ENCODE measurements at places on chromosomes 5 and 9. TPM values are rescaled to one million over a fixed set of nuclear protein-coding genes. Genes with fewer than 3 reads are reported as not detected.

NTMT1 gene
- 32.5 TPM for total RNA-seq

EPB41L4B gene
- 26.7 TPM for total RNA-seq

DNA sequence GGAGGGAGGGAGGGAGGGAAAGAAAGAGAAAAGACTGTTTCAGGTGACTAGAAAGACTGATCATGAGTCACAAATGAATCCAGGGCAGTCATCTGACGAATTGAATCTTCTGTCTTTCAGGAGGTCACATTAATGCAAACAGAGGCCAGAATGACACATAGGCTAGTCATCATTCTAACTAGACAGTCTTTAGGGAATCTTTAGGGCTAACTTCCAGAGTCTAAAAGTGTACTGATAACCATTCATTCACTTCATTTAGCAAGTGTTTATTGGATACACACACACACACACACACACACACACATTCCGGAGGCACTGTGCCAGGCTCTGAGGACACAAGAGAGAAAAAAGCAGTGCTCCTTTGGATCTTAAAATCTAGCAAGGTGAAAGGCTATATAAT, 156.7 kb downstream of the EBF1 start:
- no peaks in the 10 kb centered on the region for H3K36me3 ChIP-seq
- no peak overlapping the region for H3K4me3 ChIP-seq
- no peaks in the 10 kb centered on the region for H3K27me3 ChIP-seq
- peak; percentile 31 for DNase-seq
- peaks cover 4% of the 10 kb centered on the region for H3K4me1 ChIP-seq
- H3K27ac ChIP-seq, result no peak overlapping the region

DNA sequence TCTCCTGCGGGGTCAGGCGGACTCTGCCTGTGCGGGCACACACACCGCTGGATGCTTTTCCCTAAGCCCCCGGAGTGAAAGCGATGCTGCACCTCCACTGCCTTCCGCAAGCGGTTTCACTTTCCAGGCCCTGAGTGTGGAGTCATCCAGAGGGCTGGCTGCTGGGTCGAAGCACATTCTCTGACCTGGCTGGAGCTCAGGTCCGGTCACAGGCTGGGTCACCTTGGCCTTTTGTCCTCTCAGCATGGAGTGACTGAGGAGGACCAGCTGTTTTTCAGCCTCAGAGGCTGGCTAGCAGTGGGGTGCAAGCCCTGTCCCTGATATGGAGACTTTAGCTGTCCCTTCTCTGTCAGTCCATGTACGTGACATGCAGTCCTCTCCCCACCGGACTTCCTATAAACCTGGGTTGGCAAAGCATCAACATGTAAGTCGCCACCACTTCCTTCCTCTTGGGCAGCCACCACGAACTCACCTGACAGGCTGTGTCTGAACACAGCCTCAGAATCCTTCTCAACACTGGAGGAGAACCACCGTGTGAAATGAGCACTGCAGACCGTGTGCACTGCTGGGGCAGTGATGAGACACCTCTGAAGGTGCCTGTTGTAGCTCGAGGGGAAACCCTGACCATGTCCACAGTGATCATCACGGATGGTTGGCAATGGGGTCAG, 51.3 kb downstream of the GADD45G start:
- peak overlapping the region; percentile 45 for H3K27ac ChIP-seq
- H3K4me1 ChIP-seq, result peaks cover 32% of the 10 kb centered on the region
- DNase-seq, result peak; percentile 81
- no peak overlapping the region for H3K4me3 ChIP-seq
- H3K36me3 ChIP-seq, result no peaks in the 10 kb centered on the region

GRCh38 chr5:89981878-89982773, 427.4 kb downstream of the CETN3 start:
- no peak for DNase-seq
- H3K27ac ChIP-seq, result no peak overlapping the region
- H3K36me3 ChIP-seq, result no peaks in the 10 kb centered on the region
- no peak overlapping the region for H3K4me3 ChIP-seq
- no peaks in the 10 kb centered on the region for H3K4me1 ChIP-seq

GRCh38 chr9:124735121-124735520, 36.0 kb downstream of the NR6A1 start:
- H3K36me3 ChIP-seq, result no peaks in the 10 kb centered on the region
- no peak overlapping the region for H3K4me3 ChIP-seq
- no peaks in the 10 kb centered on the region for H3K27me3 ChIP-seq
- H3K27ac ChIP-seq, result no peak overlapping the region
- no peak for DNase-seq
- H3K4me1 ChIP-seq, result no peaks in the 10 kb centered on the region

HEMGN gene
- total RNA-seq, result not detected

- no peaks in the 10 kb centered on the region for H3K36me3 ChIP-seq
- no peaks in the 10 kb centered on the region for H3K4me1 ChIP-seq
- no peak overlapping the region for H3K27ac ChIP-seq
- no peak overlapping the region for H3K4me3 ChIP-seq
- no peak for DNase-seq
Observed at GRCh38 chr5:51389288-51389576, 6.0 kb downstream of the ISL1 start.

GRCh38 chr5:110458313-110458712, 268.2 kb downstream of the TMEM232 start:
- H3K27me3 ChIP-seq, result no peaks in the 10 kb centered on the region
- no peak for DNase-seq
- no peak overlapping the region for H3K27ac ChIP-seq

DNA sequence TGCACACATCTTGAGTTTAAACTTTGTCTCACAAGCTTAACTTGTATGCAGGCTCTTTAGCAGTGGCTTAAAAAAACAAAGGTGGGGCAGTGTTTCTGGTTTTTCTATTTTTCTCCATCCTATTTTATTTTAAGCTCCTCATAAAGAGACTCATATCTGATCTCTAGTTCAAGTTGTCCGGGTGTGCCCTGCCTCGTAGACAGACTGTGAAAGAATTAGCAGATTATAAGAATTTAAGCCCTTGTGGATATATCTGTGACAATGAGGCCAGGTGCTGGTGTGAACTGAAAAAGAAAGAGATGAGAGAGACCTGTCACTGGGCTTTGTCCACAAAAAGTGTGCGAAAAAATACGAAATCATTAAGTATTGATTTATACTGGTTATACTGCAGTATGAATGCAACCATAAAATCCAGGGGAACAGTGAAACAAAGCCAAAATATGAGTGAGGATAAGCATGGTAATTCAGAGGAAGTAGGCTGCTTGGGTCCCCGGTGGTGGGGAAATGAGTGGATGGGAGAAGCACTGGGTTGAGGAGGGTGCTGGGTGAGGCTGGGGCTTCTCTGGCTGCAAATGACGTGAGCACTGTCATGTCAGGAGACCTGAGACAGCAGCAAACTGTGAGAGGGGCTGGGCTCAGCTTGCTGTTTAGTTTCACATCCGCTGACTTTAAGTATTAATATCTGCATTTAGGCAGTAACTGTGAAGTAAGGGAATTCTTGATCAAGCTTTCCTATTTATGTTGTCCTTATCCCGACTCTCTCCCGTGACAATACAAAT, 179.7 kb upstream of the ANKRD55 start:
- no peak overlapping the region for H3K27ac ChIP-seq
- DNase-seq, result peak; percentile 75
- H3K36me3 ChIP-seq, result no peaks in the 10 kb centered on the region
- no peak overlapping the region for H3K4me3 ChIP-seq

ZFP2 gene
- total RNA-seq, result 0.69 TPM

DNA sequence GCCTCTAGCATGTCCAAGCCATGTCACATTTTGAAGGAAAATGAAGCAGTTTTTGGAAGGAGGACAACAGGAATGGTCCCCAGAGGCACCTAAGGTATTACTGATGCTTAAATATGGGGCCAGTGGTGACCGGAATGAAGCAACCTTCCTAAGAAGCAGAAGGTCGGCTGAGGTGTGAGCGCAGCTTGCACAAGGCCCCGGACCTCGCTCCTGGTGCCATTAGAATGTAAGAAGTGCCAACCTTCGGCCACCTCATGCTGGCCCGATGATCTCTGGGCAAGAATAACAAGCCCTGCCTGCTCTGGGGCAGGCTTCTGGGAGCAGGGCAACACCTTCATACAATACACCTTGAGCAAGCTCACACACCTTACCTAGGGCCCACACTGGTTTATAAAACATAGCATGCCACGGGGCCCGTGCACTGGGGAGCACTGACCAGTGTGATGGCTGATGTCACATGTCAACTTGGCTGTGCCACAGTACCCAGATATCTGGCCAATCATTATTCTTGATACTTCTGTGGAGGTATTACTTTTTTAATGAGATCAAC, 21.9 kb downstream of the SEMA4D start:
- H3K27ac ChIP-seq, result no peak overlapping the region
- H3K36me3 ChIP-seq, result no peaks in the 10 kb centered on the region
- DNase-seq, result no peak
- H3K27me3 ChIP-seq, result no peaks in the 10 kb centered on the region
- H3K4me1 ChIP-seq, result peaks cover 5% of the 10 kb centered on the region

DNA sequence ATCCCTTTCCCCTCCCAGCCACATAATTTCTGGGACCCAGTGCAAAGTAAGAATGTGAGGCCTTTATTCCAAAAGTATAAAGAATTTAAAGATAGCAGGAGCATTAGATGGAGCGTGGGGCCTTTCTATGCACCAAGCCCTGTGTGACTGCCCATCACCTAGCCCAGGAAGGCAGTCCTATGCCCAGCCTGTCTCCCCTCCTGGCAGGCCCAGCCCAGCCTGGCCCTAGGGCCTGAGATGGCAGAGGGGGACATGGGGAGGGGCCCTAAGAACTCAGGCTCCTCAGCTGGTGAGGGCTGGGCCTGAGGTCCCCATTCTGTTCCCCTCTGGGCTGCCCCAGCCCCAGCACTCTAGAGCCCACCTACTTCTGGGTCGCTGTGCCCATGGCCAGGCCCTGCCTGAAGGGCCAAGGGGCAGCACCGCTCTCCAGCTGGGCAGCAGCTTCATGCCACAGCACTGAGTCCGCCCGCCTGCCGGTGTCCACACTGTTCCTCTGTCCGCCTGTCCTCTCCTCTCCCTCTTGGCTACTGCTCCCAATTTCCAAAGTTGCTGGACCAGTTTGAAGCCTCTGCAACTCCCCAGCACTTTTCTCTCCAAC, 995 bp upstream of the SLC23A1 start:
- H3K4me1 ChIP-seq, result peaks cover 5% of the 10 kb centered on the region
- no peaks in the 10 kb centered on the region for H3K27me3 ChIP-seq
- no peak overlapping the region for H3K27ac ChIP-seq
- H3K36me3 ChIP-seq, result no peaks in the 10 kb centered on the region
- H3K4me3 ChIP-seq, result no peak overlapping the region
- no peak for DNase-seq

DNA sequence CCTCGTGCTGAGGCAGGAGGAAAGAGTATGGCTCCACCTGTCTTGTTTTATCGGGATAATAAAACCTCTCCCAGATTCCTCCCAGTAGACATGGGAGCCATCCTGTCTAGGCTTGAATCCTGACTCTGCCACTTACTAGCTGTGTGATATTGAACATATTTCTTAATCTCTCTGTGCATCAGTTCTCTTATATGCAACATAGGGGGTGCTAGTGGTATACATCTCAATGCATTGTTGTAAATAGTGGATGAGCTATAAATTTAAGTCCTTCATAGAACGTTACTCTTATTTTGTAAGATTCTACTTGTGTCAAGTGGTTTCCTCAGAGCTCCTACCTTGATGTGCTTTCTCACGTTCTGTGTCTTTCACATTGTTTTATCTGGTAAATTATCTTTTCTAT, 417.7 kb upstream of the POU5F2 start:
- H3K4me3 ChIP-seq, result no peak overlapping the region
- DNase-seq, result no peak

DNA sequence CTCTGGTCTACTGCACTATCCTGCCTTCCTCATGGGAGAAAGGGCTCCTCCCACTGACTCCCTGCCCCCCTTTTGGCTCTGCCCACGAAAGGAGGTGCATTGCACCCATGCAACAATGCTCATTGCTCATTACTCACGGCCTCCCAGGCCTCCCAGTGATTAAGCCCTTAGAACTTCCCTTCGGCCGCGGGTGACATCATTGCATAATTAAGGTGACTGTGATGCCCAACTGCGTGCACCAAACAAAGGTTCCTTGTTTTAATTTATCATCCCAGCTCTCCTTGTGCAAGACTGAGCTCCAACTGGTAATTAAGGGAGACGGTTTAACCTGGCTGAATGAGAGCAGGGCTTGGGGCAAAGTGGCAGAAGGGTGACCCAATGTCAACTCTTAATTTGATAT, 180.4 kb downstream of the GAS1 start:
- no peak overlapping the region for H3K4me3 ChIP-seq
- no peaks in the 10 kb centered on the region for H3K4me1 ChIP-seq
- no peaks in the 10 kb centered on the region for H3K36me3 ChIP-seq
- DNase-seq, result peak; percentile 37
- H3K27ac ChIP-seq, result no peak overlapping the region
- no peaks in the 10 kb centered on the region for H3K27me3 ChIP-seq

- H3K4me3 ChIP-seq, result no peak overlapping the region
- H3K36me3 ChIP-seq, result no peaks in the 10 kb centered on the region
- DNase-seq, result no peak
- no peaks in the 10 kb centered on the region for H3K27me3 ChIP-seq
- no peak overlapping the region for H3K27ac ChIP-seq
Observed at GRCh38 chr5:3220201-3220600, 375.4 kb upstream of the IRX1 start.

DNA sequence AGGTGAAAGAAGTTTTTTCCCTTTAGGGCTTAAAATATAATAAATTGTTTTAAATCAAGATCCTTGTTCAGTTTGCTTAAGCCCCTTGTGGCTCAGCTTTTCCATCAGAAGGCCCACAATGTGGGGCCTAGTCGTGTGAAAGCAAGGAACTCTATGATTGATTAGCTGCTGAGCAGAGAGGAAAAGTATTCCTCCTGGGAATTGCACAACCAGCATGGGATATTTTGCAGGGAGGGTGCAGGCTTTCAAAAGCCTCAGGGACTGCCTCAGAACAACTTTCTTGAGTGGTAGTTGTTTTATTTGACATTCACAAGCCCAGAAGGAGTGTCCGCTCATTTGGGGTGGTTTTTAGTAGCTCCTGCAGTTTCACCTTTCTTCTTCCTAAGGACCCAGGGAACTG, 19.8 kb downstream of the TTC23L start:
- no peaks in the 10 kb centered on the region for H3K27me3 ChIP-seq
- no peaks in the 10 kb centered on the region for H3K36me3 ChIP-seq
- H3K4me3 ChIP-seq, result no peak overlapping the region
- H3K27ac ChIP-seq, result no peak overlapping the region
- no peak for DNase-seq

PDE8B gene
- 1.3 TPM for total RNA-seq

- H3K27ac ChIP-seq, result no peak overlapping the region
- peaks cover 34% of the 10 kb centered on the region for H3K36me3 ChIP-seq
- no peak for DNase-seq
- H3K4me3 ChIP-seq, result no peak overlapping the region
Observed at GRCh38 chr9:5778805-5779204, 54.1 kb downstream of the ERMP1 start.

GABRA6 gene
- not detected for total RNA-seq

DNA sequence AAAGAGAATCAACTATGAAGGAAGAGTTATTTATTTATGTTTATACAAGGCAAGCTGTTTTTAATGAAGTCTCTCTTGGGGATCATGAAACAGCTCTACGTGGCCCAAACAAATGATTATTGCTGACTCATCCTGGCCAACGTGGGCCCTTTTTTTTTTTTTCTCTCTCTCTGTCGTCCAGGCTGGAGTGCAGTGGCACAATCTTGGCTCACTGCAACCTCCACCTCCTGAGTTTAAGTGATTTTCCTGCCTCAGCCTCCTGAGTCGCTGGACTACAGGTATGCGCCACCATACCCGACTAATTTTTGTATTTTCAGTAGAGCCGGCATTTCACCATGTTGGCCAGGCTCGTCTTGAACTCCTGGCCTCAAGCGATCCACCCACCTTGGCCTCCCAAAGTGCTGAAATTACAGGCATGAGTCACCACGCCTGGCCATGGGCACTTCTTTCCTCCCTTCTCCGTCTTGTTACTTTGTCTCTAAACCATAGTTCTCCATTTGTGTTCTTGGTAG, 98.3 kb downstream of the BASP1 start:
- H3K4me1 ChIP-seq, result peaks cover 6% of the 10 kb centered on the region
- no peaks in the 10 kb centered on the region for H3K27me3 ChIP-seq
- no peak overlapping the region for H3K4me3 ChIP-seq
- no peak for DNase-seq

MSX2 gene
- 0.39 TPM for total RNA-seq

All from adrenal gland (tissue), 19 donors.